Stimulated activated CD4-positive, alpha-beta T cell treated with anti-CD3 and anti-CD28 coated beads, Interleukin-4, amount 100 ng/mL, for 4 hours (primary cell): ENCODE measurements at places on chromosomes 12 and 14.

- no peak for DNase-seq
Measured at GRCh38 chr12:30753233-30753632, 1.5 kb downstream of the CAPRIN2 start.

DNA sequence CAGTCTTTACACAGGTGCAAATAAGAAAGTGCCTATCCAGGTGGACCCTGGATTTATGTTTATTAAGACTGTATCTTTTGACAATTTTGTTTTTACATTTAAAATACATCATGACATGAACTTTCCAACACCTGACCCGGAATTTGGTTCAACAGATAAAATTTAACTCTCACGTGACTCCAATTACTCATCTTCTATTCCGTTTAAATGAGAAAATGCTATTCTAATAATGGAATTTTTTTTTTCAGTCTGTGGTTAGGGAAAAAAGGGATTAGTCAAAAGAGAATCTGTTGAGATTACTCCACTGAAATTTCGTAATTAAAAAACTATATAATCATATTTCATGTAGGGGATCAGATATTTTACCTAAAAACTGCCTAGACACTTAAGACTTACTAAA is 11.1 kb downstream of the VPS37B start:
- no peak for DNase-seq

GRCh38 chr14:24129410-24129998 is 955 bp upstream of the FITM1 start:
- DNase-seq = no peak

DNA sequence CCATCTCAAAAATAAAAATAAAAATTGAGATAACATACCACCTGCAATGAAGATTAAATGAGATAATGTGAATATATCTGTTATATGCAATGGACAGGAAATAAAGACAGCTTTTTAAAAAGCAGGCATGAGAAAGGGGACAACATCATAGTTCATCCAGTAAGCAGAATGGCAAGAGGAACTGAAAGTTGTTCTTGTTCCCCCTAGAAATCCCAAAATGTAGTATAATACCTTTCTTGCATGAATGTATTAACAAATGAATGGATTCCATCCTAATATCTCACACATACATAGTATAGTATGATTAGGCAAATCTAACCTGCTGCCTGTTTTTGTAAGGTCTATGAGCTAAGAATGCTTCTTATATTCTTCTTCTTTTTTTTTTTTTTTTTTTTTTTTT is 31.4 kb downstream of the FGD6 start:
- no peak for DNase-seq

DNA sequence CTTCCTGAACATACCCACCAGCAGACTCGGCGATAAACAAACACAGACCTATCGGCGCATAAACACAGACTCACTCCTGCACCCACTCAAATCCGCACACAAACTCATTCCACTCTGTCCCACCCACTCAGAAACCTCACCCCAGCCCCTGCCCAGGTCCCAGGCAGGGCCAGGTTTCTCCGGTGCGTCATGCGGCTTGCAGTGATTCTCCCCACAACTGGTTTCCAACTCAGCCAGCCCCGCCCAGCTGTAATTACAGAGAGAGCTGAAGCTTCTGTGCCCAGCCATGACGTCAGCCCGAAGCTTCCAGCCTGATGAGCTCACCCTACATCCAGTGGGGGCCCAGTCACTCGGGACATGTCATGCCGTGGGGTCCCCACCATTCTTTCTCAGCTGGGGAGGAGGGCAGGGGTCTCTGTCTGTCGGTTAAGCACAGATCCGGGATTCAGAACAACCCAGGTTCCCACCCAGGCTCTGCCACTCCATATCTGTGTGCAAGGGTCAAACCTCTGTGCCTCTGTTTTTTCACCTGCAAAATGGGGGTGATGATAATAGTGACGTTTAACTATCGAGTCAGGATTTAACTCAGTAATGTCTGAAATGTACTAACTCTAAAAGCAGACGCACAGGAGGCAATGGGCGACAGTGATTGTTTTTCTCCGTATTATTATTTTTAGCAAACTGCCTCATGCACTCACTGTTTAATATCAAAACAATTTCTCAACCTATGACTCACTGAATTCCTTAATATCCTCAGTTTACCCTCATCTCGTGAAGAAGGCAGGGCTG is 2.3 kb upstream of the HSPB8 start:
- no peak for DNase-seq

DNA sequence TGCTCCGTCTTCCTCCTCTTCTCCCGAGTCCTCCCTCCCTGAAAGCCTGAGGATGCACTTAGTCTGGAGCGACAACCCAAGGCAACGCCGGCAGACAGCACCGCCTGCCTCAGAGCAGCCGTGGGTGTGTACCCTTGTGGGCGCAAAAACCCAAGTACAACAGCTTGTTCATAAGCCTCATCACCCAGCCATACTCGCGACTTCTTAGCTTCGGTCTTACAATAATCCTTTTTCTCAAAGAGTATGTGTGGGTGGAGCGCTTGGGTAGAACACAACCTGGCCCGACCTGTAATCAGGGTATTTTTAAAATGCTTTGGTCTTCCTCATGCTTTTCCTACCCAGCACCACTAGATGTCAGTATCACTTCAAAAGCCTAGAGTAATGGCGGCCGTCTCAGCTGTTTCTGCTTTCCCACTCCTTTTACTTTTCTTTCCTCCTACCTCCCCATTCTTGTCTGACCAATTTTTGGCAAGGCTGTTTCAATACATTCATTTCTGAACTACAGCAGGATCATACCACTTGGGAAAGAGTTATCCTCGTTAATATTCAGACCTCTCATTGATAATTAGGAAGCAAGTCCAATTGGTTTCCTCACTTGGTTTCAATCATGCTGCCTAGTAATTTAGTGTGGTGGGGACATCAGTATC is 198.9 kb downstream of the EPS8 start:
- DNase-seq = peak; percentile 15

GRCh38 chr12:6476489-6476888 is 6.0 kb upstream of the VAMP1 start:
- DNase-seq = no peak

DNA sequence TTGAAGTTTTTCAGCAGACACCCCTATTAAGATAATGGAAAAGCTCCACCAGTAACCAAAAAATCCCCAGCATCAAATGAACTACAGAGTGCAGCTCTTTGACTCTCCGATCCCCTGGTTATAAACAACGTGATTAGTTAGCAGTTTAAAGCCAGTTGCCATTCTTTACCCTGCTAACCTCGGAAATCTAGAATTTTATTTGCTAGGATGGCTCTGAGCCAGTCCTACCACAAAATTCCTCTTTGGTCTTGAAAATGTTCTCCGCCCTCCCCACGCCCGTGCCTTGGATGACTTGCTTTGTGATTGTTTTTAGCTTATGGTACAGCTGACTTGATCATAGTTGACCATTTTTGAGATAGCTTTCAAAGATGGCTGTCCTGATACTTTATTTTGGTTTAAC is 1.2 kb downstream of the KLHDC2 start:
- DNase-seq = no peak

DNA sequence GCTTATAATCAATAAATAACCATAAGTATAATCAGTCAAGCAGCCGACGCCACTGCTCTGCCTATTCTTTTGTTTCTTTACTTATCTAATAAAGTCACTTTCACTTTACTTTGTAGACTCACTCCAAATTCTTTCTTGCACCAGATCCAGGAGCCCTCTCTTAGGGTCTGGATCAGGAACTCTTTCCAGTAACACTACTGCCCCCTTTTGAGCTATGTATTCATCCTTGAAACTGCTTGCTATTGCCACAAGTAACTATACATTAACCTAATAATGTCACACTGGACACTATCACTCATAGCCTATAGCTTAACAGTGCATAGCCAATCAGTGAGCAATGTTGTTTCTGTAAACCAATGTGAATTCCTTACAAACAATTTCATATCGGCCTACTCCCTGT is 2.8 kb upstream of the NID2 start:
- DNase-seq = no peak

- DNase-seq = no peak
Measured at GRCh38 chr14:33120966-33121365, 182.3 kb downstream of the NPAS3 start.

GRCh38 chr12:16189849-16190248 is 87.6 kb downstream of the SLC15A5 start:
- no peak for DNase-seq

- no peak for DNase-seq
Measured at GRCh38 chr12:108619369-108620160, 14.1 kb downstream of the SELPLG start.

DNA sequence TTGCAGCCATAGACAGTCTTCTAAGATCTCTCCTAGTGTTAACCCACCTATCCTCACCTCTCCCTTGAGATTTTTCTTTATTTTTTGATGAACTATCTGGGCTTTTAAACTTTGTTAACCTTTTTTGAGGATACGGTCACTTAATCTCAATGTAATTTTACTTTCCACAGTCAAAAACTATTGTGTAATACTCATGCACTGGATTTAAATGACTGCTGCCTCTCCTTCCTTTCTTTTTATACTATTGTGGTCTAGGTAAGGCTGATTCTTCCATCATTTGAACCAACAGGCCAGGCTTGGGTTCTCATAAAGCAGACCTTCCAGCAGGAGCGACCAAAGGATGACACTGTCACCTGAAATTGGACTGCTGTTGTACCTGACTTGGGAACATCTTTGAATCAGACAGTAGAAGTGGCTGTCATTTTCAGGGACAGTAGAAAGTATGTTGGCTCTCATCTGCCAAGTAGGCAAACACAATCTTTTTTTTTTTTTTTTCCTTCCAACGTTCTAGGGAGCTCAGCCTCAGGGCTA is 689 bp upstream of the PDE3A start:
- no peak for DNase-seq

GRCh38 chr14:54396493-54397335 is at the start of gene CDKN3:
Gene CDKN3 (plus strand): TSS chr14:54397007. CDS start chr14:54397069, 62 bp downstream.
- DNase-seq = peak; percentile 96

- DNase-seq = no peak
Measured at GRCh38 chr14:71361336-71361735, 454.1 kb downstream of the PCNX1 start.

GRCh38 chr12:6084261-6084968 is 40.1 kb downstream of the VWF start:
- no peak for DNase-seq

DNA sequence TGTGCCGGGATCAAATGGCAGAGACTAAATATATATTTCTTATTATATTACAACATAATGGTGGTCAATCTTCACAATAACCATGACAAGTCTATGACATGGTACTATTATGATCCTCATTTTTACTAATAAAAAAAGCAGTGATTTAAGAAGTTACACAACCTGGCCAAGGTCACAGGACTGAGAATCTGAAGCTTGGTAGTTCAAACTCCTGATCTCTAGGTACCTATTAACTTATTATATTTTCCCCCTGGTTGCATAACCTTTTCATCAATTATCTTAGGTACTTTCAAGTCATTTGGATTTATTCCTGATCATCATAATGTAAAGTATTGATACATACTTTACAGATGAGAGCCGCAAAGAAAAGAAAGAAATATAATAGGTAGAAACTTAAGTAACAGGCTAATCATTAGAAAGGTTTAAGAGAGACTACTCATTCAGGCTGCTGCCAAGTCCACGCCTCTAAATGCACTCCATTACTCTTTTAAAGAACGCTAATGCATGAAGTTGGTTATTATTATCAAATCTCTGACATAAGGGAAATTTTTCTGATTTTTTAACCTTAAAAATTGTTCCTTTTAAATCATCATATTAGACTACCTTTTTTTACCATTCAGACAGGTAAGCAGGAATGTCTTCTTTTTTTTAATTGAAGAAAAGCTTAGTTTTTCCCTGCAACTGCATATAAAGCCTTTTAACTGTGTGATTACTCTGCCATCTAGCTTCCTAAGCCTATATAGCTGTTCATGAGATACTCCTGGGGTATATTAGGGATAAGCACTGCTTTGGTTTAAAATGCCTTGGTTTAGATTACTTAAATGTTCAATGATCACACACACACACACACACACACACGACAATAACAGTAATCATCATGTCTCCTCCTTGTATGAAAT is 35.6 kb downstream of the RPS29 start:
- no peak for DNase-seq

DNA sequence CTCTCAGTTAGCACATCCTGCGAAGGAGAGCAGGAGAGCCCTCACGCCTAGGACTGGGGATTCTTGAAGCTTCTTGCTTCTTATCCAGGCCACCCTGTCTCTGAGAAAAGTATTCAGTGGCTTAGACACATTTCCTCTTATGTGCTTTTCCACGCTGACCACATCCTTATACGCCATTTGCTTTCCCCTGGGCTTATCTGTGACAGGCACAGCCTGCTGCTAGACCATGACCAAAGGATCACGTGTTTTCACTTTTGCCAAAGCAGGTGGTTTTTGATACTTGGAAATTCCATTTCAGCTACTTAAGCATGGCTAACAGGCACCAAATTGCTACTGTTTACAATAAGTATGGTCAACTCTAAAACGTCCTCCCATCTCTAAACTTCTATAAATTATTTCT is 587.4 kb downstream of the AACS start:
- no peak for DNase-seq

GRCh38 chr14:49249022-49249421 is 337.2 kb downstream of the RPS29 start:
- DNase-seq = no peak

- peak; percentile 2 for DNase-seq
Measured at GRCh38 chr12:19130224-19131024, 891 bp downstream of the PLEKHA5 start.

DNA sequence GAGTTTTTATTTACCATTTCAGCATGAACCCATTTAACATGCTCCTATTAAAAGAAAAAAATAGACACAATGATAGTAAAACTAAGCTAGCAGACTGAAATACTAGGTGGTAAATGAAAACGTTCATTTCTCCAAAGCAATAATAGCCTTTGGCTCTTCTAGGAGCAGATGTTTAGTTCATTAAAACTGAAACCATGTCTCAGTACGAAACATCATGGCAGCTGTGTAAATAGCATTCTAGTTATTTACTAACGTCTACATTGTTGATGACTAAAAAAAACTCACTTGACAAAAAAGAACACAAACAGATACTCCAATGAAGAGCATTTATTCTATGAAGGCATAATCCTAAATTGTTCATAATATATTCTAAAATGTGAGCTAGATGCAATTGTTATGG is 17.9 kb downstream of the RECQL start:
- no peak for DNase-seq

GRCh38 chr12:131425112-131426075 is 285.5 kb upstream of the SFSWAP start:
- no peak for DNase-seq

DNA sequence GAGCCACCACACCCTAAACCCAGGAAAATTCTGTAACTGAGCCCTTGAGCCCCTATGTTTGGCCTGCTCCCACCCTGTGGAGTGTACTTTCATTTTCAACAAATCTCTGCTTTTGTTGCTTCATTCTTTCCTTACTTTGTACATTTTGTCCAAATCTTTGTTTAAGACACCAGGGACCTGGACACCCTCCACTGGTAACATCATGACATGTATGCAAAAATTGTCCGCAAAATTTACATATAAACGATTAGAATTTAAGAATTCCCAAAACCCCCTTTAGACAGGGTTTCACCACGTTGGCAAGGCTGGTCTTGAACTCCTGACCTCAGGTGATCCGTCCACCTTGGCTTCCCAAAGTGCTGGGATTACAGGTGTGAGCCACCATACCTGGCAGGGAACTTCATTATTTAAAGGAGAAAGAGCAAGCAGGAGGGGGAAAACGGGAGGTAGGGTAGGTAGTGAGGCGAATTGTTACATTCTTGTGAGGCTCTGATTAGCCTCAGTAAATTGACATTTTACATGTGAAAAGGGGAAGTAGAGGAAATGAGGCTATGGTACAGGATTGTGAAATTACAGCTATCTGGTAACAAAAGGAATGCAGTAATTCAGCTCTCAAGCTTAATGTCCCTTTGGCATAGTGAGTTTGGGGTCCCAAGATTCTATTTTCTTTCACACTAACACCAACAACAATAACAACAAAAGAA is 27.6 kb downstream of the TUBA1A start:
- no peak for DNase-seq
